Spleen (tissue), 13 donors: ENCODE measurements at places on chromosomes 7 and 10. TPM values are rescaled to one million over a fixed set of nuclear protein-coding genes. Genes with fewer than 3 reads are reported as not detected.

GRCh38 chr7:12294701-12295100 lies 83.6 kb downstream of the TMEM106B start:
- no peak for DNase-seq

DNA sequence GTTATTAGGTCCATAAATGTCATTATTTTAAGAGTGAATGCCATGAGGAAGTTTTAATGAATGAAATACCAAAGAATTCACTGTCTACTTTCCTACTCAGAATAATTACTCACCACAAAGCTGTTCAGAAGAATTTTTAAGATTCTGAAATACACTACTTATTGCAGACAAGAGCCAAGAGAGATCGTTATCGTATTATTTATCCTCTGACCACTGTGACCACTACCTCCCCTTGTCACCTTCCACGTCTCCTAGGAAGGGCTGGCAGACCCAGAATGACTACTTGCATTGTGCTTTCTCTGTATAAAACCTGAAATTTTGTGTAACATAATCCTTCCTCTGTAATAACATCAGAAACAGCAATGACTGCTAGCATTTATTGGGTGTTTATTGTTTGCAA lies 81.9 kb downstream of the ABCB5 start:
- no peak for DNase-seq

DNA sequence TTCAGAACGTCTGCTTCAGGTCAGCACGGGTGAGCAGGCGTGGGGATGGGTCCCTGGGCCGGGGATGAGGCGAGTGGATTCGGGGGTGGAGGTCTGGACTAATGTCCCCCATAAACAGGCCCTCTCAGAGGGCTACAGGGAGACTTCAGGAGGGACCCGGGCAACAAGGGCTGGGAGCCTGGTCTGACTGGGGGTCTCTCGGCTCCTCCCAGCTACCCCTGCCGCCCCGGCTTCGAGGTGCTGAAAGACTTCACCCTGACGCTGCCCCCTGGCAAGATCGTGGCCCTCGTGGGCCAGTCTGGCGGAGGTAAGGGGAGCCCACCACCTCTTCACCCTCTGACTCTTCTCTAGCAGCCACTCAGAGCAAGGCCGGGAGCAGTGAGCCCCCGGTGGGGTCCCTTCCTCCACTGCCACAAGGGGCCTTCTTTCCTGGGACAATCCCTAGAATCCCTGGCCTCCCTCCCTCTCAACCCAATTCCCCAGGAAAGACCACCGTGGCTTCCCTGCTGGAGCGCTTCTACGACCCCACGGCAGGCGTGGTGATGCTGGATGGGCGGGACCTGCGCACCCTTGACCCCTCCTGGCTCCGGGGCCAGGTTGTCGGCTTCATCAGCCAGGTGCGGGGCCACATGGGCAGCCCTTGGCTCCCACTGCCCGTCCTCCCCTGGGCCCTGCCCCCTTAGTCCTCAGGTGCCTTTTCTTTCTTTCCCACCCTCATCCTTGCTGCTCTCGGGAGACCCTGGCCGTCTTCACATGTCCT lies 7.5 kb upstream of the ASIC3 start:
- no peak for DNase-seq

DNA sequence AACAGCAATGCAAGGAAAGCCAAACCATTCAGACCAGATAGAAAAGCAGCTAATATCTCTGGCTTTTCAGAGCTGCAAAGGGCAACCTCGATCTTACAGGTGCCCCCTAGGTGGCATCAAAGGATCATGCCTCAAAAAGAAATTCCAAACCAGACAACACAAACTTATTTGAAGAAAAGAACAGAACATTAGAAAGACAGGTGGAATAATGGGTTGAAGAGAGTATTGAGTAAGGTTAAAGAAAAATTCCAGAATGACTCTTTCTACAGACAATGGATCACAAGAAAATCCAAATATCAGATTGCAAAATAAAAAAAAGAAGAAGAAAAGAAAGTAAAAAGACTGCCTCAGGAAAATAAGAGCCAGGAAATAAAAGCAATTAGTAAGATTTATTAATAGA lies 213.7 kb downstream of the ELMO1 start:
- DNase-seq, result no peak

GRCh38 chr7:130048906-130049305 lies 2.3 kb downstream of the ZC3HC1 start:
- no peak for DNase-seq

- no peak for DNase-seq
These were observed 121.7 kb downstream of the PRPF18 start for GRCh38 chr10:13708256-13708990.

GRCh38 chr7:106905734-106906133 lies 40.7 kb downstream of the PIK3CG start:
- no peak for DNase-seq

GRCh38 chr10:92822964-92823363 lies 25.4 kb upstream of the EXOC6 start:
- DNase-seq, result no peak

GRCh38 chr7:83119026-83119382 lies 43.7 kb downstream of the PCLO start:
- DNase-seq, result no peak

DNA sequence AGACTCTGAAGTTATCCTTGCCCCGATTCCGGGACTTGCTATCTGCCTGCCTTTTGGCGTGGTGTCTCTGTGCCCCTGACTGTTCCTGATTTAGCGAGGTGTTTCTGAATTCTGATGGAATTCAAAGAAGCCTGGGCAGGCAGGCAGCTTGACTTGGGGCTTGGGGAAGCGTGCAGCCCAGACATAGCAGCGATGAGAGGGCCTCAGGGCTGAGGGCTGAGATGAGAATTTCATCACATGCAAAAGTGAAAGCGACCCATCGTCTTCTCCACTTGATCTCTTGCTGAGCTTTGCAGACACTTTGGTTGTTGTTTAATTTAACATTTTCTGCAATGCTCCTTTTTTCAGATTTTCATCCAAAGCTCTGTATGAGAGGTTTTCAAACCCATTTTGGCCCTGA lies 57.8 kb downstream of the TCF7L2 start:
- DNase-seq, result no peak

GRCh38 chr10:104478380-104478779 lies 124.7 kb downstream of the CFAP58 start:
- no peak for DNase-seq

DNA sequence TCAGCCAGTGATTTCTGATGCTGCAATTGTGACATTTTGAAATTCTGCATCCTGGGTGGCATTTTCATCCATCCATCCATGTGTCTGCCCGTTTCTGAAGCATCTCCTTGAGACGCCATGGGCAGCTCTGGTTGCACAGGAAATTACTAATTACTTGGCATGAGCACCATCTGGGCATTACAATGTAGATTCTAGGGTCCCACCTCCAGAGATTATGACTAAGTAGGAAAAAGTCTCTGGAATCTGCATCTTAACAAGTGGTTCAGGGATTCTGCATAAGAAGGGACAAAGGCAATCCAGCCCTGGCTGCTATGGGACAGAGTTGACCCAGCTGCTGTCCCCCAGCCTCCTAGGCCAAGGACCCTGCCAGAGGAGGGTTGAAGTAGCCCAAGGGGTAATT lies 65.3 kb downstream of the CUZD1 start:
- DNase-seq, result no peak

- DNase-seq, result no peak
These were observed 105.5 kb downstream of the ZEB1 start for GRCh38 chr10:31424473-31424872.

- DNase-seq, result no peak
These were observed 65.0 kb downstream of the POU6F2 start for GRCh38 chr7:39042670-39043069.

DNA sequence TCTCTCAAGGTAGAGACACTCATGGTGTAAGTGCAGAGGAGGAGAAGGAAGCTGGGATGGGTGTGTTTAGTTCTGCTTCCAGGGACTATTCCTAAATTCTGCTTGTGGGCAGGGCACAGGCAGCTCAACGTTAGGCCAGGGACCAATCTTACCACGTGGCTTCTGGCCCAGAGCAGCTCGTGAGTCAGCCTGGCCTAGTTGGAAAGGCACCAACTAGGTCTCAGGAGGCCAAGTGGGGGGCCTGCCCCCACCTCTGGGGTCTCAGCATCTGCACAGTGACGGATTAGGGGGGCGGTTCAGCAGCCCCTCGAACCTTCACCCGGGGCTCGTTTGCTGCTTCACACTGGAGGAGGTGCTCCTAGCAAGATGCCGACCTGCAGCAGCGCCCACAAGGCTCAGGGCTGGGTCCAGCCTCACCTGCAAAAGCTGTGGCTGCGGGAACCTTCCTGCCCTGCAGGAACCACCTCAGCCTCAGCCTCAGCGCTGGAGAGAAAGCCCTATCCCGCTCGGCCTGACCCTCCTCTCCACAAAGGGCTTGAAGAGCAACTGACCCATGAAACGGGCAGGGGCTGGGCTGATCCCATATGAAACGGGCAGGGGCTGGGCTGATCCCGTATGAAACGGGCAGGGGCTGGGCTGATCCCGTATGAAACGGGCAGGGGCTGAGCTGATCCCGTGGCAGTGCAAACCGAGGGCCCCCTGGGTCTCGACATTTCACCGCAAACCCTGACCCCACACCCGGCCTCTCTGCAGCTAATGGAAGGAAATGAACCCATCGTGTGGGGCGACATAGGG lies 447.4 kb downstream of the DNAJB6 start:
- peak; percentile 62 for DNase-seq

DNA sequence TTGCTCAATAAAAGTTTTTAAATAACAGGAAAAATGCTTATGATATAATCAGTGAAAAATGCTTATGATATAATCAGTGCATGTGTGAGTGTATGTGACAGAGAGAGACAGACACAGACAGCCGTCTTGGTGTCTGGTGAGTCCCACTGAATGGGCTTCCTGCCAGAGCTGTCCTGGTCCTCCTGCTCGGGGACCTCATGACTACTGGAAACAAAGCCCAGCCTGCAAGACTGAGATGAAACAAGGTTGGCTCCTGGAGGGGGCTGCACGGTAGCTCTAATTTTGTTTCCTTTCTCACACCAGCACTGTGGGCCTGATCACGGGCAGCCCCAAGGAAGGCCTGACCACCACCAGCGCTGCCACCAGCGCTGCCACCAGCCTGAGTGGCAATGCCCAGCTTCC lies 57.3 kb downstream of the NRP1 start:
- DNase-seq, result no peak

DNA sequence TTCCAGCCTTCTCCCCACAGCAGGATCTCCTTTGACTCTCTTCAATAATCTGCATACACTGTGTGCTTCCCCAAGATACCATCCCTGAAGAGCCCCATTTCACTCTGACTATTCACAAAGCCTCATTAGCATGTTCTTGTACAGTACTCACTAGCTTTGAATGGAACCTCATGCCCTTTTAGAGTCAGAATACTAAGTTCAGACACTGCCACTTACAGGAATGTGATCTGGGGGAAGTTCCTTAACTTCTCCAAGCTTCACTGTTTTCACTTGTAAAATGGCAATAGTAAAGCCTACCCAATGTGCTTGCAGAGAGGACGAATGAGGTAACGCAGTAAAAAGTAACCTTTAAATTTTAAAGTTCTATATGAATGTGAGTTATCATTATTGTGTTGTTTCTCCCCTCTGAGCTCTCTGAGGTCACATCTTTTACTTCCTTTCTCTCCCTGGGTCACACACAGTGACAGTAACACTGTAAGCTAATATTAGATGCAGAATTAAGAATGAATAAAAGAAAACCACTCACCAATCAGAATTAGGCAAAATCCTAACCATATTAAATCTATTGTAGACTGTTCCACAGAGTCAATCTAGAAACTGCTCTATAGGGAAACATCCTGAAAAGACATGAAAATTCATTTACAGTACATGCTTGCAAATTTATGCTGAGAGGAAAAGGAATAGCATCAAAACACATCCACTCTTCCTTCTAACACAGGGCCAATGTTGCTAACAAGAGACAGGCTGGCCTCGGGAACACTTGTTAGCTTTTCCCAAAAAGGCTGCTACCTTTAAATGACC lies 64.2 kb upstream of the IL6 start:
- DNase-seq, result no peak

GRCh38 chr10:61627266-61627665 lies 35.5 kb upstream of the CABCOCO1 start:
- no peak for DNase-seq

GRCh38 chr10:124001391-124002148 lies 91.8 kb downstream of the CHST15 start:
- peak; percentile 77 for DNase-seq

- no peak for DNase-seq
These were observed 114.9 kb downstream of the IPMK start for GRCh38 chr10:58152673-58153263.

DNA sequence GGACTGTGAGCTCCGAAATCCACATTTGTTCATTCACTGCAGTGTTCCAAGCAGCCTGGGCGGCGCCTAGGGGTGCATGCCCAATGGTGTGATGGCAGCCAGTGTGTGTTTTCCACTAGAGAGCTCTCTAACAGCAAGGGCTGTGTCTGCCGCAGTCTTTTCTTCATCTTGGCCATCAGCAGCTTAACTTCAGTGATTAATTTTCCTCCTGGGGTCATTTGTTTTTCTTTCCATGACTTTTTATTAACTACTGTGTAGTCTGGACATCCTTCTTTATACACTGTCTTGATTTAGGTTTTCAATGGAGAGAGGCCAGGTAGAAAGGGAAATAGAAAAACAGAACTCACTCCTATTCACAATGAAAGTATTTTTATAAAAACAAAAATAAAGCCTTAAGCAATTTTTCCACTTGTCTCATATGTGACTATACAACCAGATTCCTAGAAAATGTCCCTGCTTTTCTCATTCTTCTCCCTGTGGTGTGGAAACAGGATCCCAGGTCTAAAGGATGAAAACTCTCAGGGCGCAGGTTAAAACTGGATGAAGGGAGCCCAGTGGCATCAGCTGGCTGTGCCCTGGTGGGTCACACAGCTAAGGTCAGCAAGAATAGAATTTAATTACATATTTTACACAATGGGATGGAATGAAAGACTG lies 176.8 kb downstream of the PKD1L1 start:
- DNase-seq, result no peak

- no peak for DNase-seq
These were observed 4.7 kb upstream of the DEPP1 start for GRCh38 chr10:44983066-44983894.

DNA sequence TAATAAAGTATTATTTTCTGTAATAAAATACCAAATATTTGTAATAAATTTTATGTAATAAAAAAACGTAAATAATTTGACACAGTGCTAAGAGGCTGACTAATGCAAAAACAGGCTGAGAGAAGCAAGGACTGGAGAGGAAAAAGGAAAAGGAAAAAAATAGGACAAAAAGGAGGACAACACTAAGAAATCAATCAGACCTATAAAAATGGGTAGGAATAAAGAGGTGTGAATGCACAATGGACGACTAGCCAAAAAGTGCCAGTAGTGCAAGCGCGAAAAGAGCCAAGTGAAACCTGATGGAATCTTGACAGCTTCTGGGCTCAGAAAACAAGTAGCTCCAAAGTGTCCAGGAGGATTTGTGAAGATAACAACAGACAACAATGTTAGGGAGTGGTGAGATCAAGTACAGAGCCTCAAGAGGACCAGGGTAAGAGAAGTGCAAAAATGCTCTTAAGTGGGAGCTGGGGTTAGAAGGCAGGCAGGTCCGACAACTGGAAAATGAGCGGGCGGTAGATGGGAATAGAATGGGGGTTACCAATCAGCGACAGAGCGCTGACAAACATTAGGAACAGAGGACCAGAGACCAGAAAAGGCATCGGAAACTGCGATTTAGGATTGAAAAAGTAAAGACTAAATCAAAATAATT lies 1.2 kb downstream of the BRAF start:
- no peak for DNase-seq

- DNase-seq, result no peak
These were observed 128.8 kb downstream of the GATA3 start for GRCh38 chr10:8183241-8183704.

OR6V1 gene
- total RNA-seq, result not detected

NUTM2A gene
- 3.7 TPM for total RNA-seq

ZNF316 gene
- total RNA-seq, result 48.8 TPM

GBX1 gene
- not detected for total RNA-seq

FAM25G gene
- total RNA-seq, result not detected

VAX1 gene
- not detected for total RNA-seq
